ENCODE measurements at places on chromosomes 3 and 15. TPM values are rescaled to one million over a fixed set of nuclear protein-coding genes. Genes with fewer than 3 reads are reported as not detected.

Gene CYP8B1
- total RNA-seq: not detected

DNA sequence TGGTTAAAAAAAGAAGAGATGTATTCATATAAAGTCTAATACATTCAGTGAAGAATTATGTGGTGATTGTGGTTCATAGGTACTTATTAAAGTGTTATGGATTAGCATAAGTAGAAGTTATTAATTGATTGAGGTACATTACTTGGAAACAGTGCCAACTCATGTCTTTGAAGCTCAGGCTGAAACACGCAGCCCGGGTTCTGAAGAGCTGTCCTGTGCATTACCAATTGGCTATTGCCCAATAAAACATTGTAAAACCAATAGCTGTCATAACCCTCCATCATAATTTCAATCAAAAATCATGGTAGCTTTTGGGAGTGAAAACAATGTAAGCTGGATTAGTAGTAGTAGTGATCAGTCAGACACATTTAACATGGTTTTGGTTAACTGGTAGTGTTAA lies 560.1 kb downstream of the MCTP2 start:
- no peaks in the 10 kb centered on the region for H3K27me3 ChIP-seq
- no peak overlapping the region for H3K4me3 ChIP-seq
- no peak overlapping the region for H3K27ac ChIP-seq
- H3K4me1 ChIP-seq: no peaks in the 10 kb centered on the region

Gene CX3CR1
- total RNA-seq: 0.94 TPM

Gene XPC
- 53.3 TPM for total RNA-seq

DNA sequence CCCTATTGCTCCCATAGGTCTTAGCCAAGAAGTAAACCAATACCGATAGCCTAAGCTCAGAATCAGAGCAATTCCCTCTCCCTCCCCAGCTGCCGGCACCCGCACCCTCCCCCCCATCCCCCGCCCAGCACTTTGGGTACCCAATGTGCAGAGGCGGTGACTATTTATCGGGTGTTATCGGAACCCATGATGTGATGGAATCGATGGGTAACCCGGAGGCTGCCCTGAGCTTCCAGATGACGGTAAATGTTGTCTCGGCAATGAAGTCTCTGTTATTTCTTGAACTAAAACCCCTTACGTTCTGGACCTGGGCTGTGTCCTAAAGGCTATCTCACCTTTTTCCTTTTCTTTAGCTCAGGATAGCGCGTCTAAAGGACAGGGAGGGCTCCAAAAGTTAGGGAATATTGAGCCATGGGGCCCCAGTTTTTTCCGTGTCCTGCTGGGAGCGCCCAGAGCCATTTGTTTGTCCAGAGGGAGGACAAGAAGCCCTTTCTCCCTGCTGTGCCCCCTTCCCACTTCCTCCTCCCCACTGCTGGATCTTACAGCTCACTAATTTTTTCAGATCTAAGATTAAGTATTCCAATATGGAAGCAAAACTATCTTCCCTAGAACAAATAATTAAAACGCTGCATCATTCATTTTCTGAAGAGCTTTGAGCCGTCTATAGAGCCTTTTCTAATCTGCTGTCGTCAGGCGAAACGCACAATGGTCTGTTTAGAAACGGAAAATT lies 1.5 kb downstream of the SLITRK3 start:
- no peaks in the 10 kb centered on the region for H3K36me3 ChIP-seq
- H3K4me3 ChIP-seq: no peak overlapping the region
- DNase-seq: no peak
- H3K27me3 ChIP-seq: peaks cover 58% of the 10 kb centered on the region
- peaks cover 8% of the 10 kb centered on the region for H3K4me1 ChIP-seq

DNA sequence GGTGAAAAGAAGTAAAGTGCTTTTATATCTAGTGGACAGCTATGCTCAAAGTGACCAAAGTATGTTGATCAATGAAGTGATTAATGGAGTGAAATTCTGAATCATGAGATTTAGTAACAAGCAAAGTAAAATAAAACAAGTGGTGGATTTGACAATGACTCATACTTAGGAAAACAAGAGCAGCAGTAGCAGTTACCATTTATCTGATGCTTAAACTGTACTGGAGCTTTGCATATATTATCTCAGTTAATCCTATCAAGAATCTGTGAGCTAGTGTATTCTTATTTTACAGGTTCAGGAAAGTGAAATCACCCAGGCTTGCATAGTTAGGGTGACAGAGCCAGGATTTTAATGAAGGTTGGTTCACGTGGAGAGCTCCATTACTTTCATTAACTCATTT lies 50.6 kb upstream of the SPATA16 start:
- no peak overlapping the region for H3K27ac ChIP-seq
- H3K4me1 ChIP-seq: no peaks in the 10 kb centered on the region
- no peaks in the 10 kb centered on the region for H3K36me3 ChIP-seq
- H3K27me3 ChIP-seq: no peaks in the 10 kb centered on the region

DNA sequence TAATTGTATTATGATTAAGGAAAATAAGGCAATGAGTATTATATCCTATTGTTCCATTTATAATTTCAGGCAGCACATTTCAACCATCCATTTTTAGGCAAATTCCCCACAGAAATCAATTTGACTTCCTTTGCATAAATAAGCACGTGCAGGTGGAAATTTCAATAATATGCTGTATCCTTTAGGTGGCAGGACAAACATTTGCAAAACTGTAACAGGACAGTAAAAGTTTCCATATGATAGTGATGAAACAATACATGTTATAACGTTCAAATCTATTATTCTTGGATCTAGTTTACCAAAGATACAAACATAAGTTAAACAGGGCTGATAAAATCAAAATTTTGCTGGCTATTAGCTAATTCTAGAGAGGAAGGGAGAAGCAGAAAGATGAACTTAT lies 8.5 kb downstream of the UACA start:
- peaks cover 43% of the 10 kb centered on the region for H3K27me3 ChIP-seq
- no peak overlapping the region for H3K27ac ChIP-seq
- H3K4me1 ChIP-seq: peaks cover 5% of the 10 kb centered on the region

GRCh38 chr15:45873781-45874180 lies 239.0 kb downstream of the SQOR start:
- peaks cover 2% of the 10 kb centered on the region for H3K4me1 ChIP-seq
- peaks cover 2% of the 10 kb centered on the region for H3K27me3 ChIP-seq
- DNase-seq: no peak
- H3K36me3 ChIP-seq: no peaks in the 10 kb centered on the region
- H3K27ac ChIP-seq: no peak overlapping the region

Gene SLCO2A1
- total RNA-seq: not detected

- H3K27me3 ChIP-seq: peaks cover 2% of the 10 kb centered on the region
- no peak overlapping the region for H3K4me3 ChIP-seq
- no peak for DNase-seq
- H3K4me1 ChIP-seq: peaks cover 41% of the 10 kb centered on the region
Observed at GRCh38 chr15:91366111-91366510, 266.1 kb downstream of the SV2B start.

- no peaks in the 10 kb centered on the region for H3K27me3 ChIP-seq
- DNase-seq: no peak
- H3K27ac ChIP-seq: no peak overlapping the region
- H3K4me3 ChIP-seq: no peak overlapping the region
- H3K36me3 ChIP-seq: no peaks in the 10 kb centered on the region
Observed at GRCh38 chr3:139473155-139473771, 3.1 kb downstream of the RBP2 start.

DNA sequence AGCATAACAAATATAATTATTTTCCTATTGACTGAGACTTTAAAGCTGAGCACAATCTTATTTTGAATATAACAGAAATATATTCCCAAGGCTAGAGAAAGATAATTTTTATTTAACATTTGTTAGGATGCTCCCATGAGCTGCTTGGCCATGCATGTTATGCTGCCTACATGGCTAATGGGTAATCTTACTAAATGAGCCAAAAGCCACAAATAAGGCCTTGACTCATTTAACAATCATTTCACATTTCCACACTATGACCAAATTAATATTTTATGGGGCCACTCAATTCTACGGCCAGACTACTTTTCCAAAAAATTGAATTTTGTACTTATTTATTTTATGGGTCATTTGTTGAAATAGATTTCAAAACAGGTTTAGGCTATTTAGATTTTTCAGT lies 141.7 kb downstream of the MEIS2 start:
- H3K36me3 ChIP-seq: no peaks in the 10 kb centered on the region
- H3K4me3 ChIP-seq: no peak overlapping the region
- DNase-seq: no peak
- H3K27ac ChIP-seq: no peak overlapping the region
- H3K4me1 ChIP-seq: no peaks in the 10 kb centered on the region
- H3K27me3 ChIP-seq: no peaks in the 10 kb centered on the region

- H3K4me1 ChIP-seq: peaks cover 10% of the 10 kb centered on the region
- H3K27me3 ChIP-seq: no peaks in the 10 kb centered on the region
- H3K36me3 ChIP-seq: peaks cover 2% of the 10 kb centered on the region
- no peak overlapping the region for H3K4me3 ChIP-seq
- H3K27ac ChIP-seq: no peak overlapping the region
Observed at GRCh38 chr3:114393367-114394072, 99.7 kb downstream of the TIGIT start.

Gene CIDEC
- not detected for total RNA-seq

DNA sequence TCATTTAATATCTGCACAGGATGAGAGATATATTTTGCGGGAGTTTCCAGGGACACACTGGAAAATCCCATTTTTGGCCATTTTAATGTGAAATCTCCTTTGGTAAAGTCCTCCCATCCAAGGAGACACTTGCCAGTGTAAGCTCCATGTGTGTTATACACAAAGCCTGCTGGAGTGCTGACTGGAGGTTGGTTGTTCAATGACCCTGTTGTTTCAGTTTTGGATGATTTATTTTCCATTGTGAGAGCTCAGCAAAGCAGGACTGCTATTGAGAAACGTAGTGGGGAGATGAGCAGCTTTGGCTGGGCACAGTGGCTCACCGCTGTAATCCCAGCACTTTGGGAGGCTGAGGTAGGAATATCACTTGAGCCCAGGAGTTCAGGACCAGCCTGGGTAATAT lies 127.7 kb downstream of the NUP210 start:
- DNase-seq: no peak
- no peaks in the 10 kb centered on the region for H3K36me3 ChIP-seq
- no peak overlapping the region for H3K27ac ChIP-seq
- peaks cover 10% of the 10 kb centered on the region for H3K4me1 ChIP-seq
- H3K4me3 ChIP-seq: no peak overlapping the region

Gene RLBP1
- not detected for total RNA-seq

DNA sequence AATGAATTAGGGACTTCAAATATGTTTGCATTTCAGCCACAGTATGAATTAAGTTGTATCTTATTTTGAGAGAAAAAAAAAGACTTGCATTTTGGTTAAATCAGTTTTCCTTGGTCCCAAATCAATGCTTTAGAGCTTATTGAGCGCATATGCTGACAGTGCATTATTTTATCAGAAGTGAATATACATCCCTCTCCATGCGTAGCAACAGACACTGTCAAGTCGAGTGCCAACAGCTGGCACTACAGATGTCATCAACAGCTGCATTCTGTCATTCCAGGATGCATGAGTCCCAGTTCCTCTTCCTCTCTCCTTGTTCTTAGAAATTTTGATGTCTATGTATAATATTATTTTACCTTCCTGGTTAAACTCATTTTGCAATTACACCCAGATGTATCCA lies 156.1 kb upstream of the FOXB1 start:
- H3K27me3 ChIP-seq: peaks cover 4% of the 10 kb centered on the region
- no peaks in the 10 kb centered on the region for H3K4me1 ChIP-seq
- DNase-seq: no peak
- no peak overlapping the region for H3K4me3 ChIP-seq
- no peaks in the 10 kb centered on the region for H3K36me3 ChIP-seq
- H3K27ac ChIP-seq: no peak overlapping the region

- H3K4me3 ChIP-seq: peak overlapping the region; percentile 40
- no peak for DNase-seq
- H3K27ac ChIP-seq: peak overlapping the region; percentile 69
- H3K27me3 ChIP-seq: no peaks in the 10 kb centered on the region
- peaks cover 69% of the 10 kb centered on the region for H3K4me1 ChIP-seq
Observed at GRCh38 chr15:76999996-77000395, 5.1 kb downstream of the PSTPIP1 start.

Gene KBTBD12
- total RNA-seq: not detected

GRCh38 chr15:41812820-41813375 lies 15.0 kb upstream of the JMJD7 start:
- H3K4me3 ChIP-seq: no peak overlapping the region
- DNase-seq: no peak
- peak overlapping the region; percentile 19 for H3K27ac ChIP-seq
- peaks cover 11% of the 10 kb centered on the region for H3K36me3 ChIP-seq
- peaks cover 25% of the 10 kb centered on the region for H3K4me1 ChIP-seq
- no peaks in the 10 kb centered on the region for H3K27me3 ChIP-seq

DNA sequence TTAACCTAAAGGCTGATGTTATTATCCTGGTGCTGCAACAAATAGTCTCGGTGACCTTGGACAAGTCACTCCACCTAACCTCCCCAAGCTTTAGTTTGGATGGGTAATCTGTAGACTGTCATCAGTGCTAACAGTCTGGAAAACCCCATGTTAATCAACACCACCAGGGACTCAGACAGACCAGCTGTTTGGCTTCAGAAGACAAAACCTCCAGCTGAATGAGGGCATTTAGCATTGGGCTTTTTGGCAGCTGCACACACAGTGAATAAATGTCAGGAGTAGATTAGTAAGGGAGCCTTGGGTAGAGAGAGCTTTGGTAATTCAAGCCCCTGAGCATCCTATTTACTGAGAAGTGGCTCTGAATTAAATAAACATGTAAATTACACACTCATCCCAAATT lies 24.9 kb upstream of the C3orf80 start:
- DNase-seq: no peak
- no peak overlapping the region for H3K27ac ChIP-seq
- H3K4me1 ChIP-seq: no peaks in the 10 kb centered on the region
- no peak overlapping the region for H3K4me3 ChIP-seq
- peaks cover 4% of the 10 kb centered on the region for H3K27me3 ChIP-seq

GRCh38 chr15:40889112-40889511 lies 5.1 kb upstream of the VPS18 start:
- H3K36me3 ChIP-seq: peaks cover 2% of the 10 kb centered on the region
- H3K4me1 ChIP-seq: peaks cover 32% of the 10 kb centered on the region
- H3K27me3 ChIP-seq: peaks cover 14% of the 10 kb centered on the region
- no peak for DNase-seq

GRCh38 chr3:11953778-11954177 lies 50.4 kb upstream of the SYN2 start:
- H3K4me1 ChIP-seq: no peaks in the 10 kb centered on the region
- H3K27ac ChIP-seq: no peak overlapping the region
- no peaks in the 10 kb centered on the region for H3K36me3 ChIP-seq
- peaks cover 9% of the 10 kb centered on the region for H3K27me3 ChIP-seq
- H3K4me3 ChIP-seq: no peak overlapping the region

Gene OTOL1
- not detected for total RNA-seq

Gene TMEM45A
- total RNA-seq: 0.20 TPM

Gene DNAH12
- total RNA-seq: 0.30 TPM

DNA sequence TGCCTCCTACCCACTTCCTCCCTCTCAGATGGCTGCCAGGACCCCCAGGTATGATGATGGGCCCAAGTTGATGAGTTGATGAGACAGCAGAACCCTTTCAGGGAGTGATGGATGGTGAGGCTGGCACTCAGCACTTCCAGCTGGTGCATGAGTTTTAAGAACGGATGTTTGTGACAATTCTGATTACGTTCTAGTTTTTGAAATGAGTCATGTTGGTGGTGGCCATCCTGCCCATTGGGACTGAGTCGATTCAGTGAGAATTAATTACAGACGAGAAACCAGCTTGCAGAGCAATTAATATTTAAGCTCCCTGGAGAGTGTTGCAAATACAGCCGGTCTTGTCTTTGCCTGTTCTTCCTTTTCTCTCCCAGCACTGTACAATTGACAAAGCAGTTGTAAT lies 56.9 kb upstream of the NR2C2 start:
- no peak for DNase-seq
- no peak overlapping the region for H3K27ac ChIP-seq
- H3K4me3 ChIP-seq: no peak overlapping the region
- H3K36me3 ChIP-seq: no peaks in the 10 kb centered on the region

Data from activated naive CD8-positive, alpha-beta T cell treated with anti-CD3 and anti-CD28 coated beads, Interleukin-2, amount 10 ng/mL, durations not matched to agents 7 days and 5 days (primary cell).